ENCODE measurements at places on chromosomes 2 and 18. TPM values are rescaled to one million over a fixed set of nuclear protein-coding genes. Genes with fewer than 3 reads are reported as not detected.

DNA sequence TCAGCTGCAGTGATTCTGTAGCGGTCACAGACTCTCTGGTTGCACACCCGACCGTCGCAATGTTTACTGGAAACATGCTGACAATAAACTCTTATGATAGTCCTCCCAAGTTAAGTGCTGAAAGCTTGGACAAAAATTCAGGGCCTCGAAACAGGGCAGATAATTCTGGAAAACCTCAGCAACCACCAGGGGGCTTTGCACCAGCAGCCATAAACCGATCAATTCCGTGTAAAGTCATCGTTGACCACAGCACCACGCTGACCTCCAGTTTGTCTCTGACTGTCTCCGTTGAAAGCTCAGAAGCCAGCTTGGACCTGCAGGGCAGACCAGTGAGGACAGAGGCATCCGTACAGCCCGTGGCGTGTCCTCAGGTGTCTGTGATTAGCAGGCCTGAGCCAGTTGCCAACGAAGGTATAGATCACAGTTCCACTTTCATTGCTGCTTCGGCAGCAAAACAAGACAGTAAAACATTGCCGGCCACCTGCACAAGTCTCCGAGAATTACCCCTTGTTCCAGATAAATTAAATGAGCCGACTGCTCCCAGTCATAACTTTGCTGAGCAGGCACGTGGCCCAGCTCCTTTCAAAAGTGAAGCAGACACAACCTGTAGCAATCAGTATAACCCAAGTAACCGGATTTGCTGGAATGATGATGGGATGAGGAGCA is 166.1 kb downstream of the ASXL3 start:
- no peak for DNase-seq
- no peak overlapping the region for H3K27ac ChIP-seq
- no peaks in the 10 kb centered on the region for H3K27me3 ChIP-seq

DNA sequence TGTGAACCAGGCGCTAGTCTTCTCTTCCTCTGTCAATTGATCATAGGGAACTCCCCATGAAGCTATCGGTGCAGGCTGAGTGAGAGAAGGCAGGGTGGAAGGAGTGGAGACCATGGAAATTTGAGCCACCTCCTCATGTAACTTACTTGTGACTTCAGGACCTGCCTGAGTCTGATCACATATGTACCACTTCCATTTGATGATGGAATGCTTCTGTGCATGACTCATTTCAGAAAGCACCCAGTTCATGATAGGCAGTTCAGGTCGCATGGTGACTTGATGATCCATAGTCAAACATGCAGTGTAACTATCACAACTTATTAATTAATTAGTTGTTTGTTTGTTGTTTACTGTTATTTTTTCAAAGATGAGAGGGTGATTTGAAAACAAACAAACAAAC is 1296.7 kb downstream of the SUCLG1 start:
- no peaks in the 10 kb centered on the region for H3K4me1 ChIP-seq
- no peak overlapping the region for H3K27ac ChIP-seq
- H3K36me3 ChIP-seq = no peaks in the 10 kb centered on the region

DNA sequence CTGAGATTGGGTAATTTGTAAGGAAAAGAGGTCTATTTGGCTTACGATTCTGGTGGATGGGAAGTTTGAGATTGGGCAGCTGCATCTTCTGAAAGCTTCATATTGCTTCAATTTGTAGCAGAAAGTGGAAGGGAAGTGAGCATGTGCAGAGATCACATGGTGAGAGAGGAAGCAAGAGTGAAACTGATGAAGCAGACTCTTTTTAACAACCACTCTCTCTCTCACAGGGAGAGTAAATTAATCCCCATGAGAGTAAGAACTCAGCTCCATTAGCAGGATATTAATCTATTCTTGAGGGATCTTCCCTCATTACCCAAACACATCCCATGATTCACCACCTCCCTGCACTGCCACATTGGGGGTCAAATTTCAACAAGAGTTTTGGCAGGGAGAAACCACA is 298.5 kb upstream of the CELF4 start:
- no peak overlapping the region for H3K4me3 ChIP-seq
- H3K36me3 ChIP-seq = no peaks in the 10 kb centered on the region
- H3K27me3 ChIP-seq = no peaks in the 10 kb centered on the region
- no peak overlapping the region for H3K27ac ChIP-seq
- DNase-seq = no peak

GRCh38 chr2:15665067-15665942 is 73.6 kb downstream of the DDX1 start:
- no peak overlapping the region for H3K27ac ChIP-seq
- no peaks in the 10 kb centered on the region for H3K4me1 ChIP-seq
- no peak for DNase-seq
- no peaks in the 10 kb centered on the region for H3K36me3 ChIP-seq
- H3K4me3 ChIP-seq = no peak overlapping the region

- DNase-seq = no peak
- H3K36me3 ChIP-seq = no peaks in the 10 kb centered on the region
- H3K4me3 ChIP-seq = no peak overlapping the region
- H3K4me1 ChIP-seq = peaks cover 3% of the 10 kb centered on the region
These were observed 64.7 kb upstream of the RASGRP3 start for GRCh38 chr2:33411765-33412164.

DNA sequence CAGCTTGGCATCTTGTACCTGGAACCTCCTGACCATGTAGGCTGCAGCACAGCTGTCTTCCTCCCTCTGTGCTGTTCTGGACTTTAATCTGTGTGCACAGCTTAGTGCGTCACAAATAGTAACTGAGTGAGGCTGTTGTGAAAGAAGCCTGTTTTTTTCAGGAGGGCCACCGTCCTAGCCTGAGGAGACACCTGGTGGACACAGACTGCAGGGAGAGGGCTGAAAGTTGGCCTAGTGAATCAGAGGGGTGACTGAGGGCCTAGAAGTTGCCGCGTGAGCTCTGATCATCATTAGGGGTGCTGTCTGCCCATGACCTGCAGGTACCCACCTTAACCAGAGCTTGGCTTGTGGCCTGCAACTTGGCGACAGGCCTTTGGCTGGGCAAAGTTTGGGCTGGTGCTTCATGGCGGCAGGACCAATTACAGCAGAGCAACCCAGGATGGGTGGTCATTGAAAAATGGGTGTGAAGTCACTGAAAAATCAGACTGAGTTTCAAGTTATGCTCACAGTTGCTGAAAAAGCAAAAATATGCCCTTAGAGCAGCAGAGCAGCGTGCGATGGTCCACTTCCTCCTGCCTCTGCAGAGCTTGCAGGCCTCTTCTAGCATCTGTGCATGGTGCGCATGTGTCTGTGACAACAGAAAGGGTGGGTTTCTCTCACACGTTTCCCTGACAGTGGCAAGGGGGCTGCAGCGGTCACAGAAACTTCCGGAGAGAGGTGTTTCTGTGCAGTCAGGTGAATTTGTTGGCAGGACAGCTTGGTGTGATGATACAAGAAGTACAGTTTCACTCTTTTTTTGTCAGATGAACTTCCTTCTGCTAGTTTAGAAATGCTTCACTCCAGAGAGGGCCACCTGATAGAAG is 9.6 kb downstream of the GDF7 start:
- no peaks in the 10 kb centered on the region for H3K27me3 ChIP-seq
- no peaks in the 10 kb centered on the region for H3K4me1 ChIP-seq
- no peak for DNase-seq

- H3K27me3 ChIP-seq = no peaks in the 10 kb centered on the region
- no peaks in the 10 kb centered on the region for H3K4me1 ChIP-seq
- H3K36me3 ChIP-seq = peaks cover 5% of the 10 kb centered on the region
- no peak overlapping the region for H3K27ac ChIP-seq
These were observed 50.1 kb downstream of the ITGAV start for GRCh38 chr2:186639939-186640338.

LBX2 gene
- 0.88 TPM for polyA plus RNA-seq

C2orf49 gene
- polyA plus RNA-seq = 12.1 TPM

SEPTIN10 gene
- polyA plus RNA-seq = 80.3 TPM

ALPP gene
- not detected for polyA plus RNA-seq

RASGRP3 gene
- 3.0 TPM for polyA plus RNA-seq

LYPD6 gene
- not detected for polyA plus RNA-seq

FBXO48 gene
- 0.43 TPM for polyA plus RNA-seq

Data from aorta (tissue), 5 donors.